Stimulated activated naive CD8-positive, alpha-beta T cell treated with anti-CD3 and anti-CD28 coated beads, Interleukin-15, Interleukin-2, amounts not matched to agents 100 U/mL and 50 U/mL, for 24 hours (primary cell): ENCODE measurements at places on chromosomes 16 and 17.

DNA sequence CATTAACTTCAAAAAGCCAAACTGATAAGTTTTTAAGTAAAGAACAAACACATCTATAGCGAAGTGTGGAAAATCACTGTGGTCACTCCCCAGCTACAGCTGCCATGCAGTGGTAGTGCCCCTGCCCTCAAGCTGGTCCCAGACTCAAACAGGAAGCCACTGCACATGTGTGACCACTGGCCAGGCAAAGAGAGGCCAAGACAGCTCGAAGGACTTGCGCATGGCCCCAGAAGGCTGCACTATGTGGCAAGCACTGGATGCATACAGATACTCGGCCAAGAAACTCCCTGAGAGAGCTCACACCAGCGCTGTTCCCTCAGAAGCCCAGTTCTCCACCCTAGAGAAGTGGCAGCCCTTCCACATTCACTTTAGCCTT, 82.4 kb downstream of the ANKRD11 start:
- no peak for DNase-seq

DNA sequence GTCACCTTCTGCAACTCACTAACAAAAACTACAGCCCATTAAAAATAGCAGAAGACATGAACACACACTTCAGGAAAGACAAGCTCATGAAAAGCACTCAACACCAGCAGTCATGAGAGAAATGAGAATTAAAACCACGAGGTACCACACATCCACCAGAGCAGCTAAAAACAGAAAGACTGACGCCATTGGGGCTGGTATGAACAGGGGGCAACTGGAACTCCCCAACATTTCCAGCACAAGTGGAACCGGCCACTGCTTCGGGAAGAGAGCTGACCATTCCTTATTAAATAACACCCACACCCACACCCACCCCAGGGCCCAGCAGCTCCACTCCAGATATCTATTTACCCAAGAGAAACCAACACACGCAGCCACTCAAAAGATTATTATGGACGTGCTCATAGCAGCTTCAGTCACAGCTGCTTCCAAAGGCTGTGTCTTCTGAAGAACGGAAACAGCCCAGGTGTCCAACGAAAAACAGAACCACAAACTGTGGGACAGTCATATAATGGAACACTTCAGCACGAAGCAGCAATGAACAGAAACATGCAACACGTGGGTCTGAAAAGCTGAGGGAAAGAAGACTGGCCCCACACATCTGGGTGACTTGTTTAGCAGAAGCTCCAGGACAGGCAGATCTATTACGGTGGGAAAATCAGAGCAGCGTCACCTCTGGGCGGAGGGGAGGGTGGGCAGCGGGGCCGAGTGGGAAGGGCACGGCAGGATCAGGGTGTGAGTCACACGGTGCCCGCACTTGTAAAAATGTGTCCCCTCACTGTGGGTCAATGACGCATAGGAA, 41.1 kb downstream of the KLHDC4 start:
- DNase-seq: no peak

GRCh38 chr16:89155184-89155679, 16.3 kb upstream of the CDH15 start:
- DNase-seq: no peak

GRCh38 chr17:31089471-31089870, 5.3 kb upstream of the NF1 start:
- DNase-seq: no peak

- DNase-seq: no peak
These were observed 174.7 kb downstream of the HS3ST3A1 start for GRCh38 chr17:13426991-13427390.

DNA sequence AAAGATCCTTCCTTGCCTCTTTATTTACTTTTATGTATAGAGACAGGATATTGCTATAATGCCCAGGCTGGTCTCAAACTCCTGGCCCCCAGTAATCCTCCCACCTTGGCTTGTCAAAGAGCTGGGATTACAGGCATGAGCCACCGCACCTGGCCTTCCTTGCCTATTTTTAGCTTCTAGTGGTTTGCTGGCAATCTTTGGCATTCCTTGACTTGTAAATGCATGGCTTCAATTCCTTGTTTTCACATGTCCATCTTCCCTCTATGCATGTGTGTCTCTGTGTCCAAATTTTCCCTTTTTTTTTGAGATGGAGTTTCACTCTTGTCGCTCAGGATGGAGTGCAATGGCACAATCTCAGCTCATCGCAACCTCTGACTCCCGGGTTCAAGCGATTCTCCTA, 22.5 kb downstream of the HEXIM2 start:
- DNase-seq: no peak

- peak; percentile 22 for DNase-seq
These were observed 40.9 kb upstream of the ICAM2 start for GRCh38 chr17:64061178-64061898.

DNA sequence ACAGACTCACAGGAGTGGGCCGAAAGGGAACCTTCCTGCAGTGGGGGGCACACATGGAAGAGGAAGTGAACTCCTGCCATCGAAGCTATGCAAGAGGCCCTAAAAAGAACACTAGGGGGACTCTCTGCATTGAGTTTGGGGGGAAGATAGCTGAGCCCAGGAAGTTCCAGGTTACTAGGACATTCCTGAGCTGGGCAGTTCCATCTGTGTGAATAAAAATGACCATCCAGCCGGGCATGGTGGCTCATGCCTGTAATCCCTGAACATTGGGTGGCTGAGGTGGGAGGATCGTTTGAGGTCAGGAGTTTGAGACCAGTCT, 211.8 kb downstream of the ZNF423 start:
- DNase-seq: no peak

DNA sequence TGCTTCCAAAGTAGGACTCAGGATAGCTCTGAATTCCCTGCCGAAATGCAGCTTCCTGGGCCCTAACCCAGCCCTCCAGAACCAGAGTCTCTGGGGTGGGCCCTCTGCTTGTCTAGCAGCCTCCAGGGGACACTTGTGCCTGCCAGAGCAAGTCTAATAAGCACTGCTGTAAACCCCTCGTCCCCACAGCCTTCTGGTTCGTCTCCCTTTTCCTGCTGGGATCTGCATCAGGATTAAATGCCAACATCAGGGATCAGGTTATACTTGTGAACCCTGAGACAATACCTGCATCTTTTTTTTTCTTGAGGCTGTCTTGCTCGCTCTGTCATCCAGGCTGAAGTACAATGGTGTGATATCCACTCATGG, 282.0 kb downstream of the SEC14L1 start:
- no peak for DNase-seq

- no peak for DNase-seq
These were observed 112.5 kb downstream of the WWOX start for GRCh38 chr16:78211946-78212345.

DNA sequence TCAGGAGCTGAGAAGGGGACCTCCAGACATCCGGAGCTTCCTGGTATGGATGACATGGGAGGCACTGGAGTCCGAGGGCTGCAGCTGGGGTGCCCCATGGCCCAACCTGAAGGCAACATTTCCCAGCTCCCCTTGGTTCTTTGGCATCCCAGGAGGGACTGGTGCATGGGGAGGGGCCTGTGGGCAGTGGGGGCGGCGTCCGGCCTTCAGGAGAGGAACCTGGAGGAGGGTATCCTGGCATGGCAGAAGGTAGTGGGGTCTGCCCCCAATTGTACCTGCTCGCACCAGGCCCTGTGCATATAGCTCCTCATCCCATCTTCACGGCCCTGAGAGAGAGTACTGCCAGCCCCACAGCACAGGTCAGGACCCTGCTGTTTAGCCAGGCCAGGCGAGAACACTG, 11.9 kb downstream of the NPTX1 start:
- DNase-seq: no peak

GRCh38 chr17:40564195-40564882, 933 bp downstream of the CCR7 start:
- DNase-seq: peak; percentile 63

- DNase-seq: no peak
These were observed 828.3 kb upstream of the EEF2KMT start for GRCh38 chr16:5925850-5926249.

DNA sequence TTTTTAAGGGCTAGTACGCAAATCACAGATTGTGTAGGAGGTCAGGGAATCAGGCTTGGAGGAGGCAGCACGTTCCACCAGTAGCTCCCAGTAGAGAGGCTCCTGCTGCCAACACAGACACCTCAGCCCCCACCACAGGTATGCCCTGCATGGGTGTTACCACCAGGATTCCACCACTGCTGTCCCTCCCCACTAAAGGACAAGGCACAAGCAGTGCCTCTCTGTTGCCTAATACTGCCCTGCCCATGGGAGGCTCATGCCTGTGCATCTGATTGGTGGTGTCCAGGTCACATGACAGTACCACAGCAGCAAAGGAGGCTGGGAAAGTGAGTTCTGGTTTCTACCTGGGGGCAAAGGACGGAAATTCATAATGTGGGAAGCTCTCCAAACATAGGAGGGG, 33.6 kb upstream of the CACNG4 start:
- DNase-seq: no peak

DNA sequence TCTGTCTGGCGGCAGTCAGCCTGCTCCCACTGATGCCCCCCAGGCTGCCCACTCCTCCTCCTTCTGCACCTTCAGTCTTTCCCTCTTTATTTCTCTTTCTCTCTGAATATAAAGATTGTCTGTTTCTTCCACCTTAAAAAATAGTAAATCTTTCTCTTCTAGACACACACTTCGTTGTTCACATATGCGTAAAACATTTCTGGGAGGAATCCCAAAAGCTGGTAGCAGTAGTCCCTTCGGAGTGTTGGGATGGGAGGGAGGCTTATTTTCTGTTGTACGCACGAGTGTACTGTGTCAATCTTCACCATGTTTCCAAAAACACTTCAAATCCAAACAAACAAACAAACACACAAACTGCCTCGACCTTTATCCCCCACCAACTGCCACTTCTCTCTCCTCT, 9.9 kb downstream of the OSBPL7 start:
- DNase-seq: no peak

DNA sequence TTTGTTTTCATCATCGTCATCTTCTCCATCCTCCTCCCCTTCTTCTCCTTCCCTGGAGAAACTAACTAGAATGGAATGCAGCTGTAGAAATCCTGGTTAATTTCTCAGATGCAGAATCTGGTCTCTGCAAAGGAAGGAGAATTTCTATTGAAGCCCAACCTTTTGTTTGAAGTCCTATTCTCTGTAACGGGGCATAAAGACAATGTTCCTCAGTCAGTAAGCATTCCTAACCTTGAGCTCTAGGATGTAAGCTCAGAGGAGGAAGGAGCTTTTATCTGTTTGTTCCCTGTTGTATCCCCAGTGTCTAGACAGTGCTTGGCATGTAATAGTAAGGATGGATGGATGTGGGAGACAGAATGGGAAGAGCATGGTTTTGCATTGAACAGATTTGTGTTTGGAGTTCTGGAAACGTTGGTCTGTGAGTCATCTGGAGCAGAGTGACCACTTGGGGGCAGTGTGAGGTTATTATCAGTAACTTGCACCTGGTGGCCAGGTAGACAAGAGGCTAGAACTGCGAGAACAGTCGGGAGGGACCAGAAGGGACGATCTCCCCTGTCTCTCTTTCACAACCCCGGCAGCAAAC, 363.7 kb downstream of the SNX29 start:
- DNase-seq: peak; percentile 22

- no peak for DNase-seq
These were observed 171.9 kb downstream of the ENGASE start for GRCh38 chr17:79246225-79247190.

- DNase-seq: no peak
These were observed 8.5 kb downstream of the HS3ST6 start for GRCh38 chr16:1909561-1910231.

GRCh38 chr17:79829004-79829403, 10.2 kb downstream of the CBX4 start:
- DNase-seq: no peak

DNA sequence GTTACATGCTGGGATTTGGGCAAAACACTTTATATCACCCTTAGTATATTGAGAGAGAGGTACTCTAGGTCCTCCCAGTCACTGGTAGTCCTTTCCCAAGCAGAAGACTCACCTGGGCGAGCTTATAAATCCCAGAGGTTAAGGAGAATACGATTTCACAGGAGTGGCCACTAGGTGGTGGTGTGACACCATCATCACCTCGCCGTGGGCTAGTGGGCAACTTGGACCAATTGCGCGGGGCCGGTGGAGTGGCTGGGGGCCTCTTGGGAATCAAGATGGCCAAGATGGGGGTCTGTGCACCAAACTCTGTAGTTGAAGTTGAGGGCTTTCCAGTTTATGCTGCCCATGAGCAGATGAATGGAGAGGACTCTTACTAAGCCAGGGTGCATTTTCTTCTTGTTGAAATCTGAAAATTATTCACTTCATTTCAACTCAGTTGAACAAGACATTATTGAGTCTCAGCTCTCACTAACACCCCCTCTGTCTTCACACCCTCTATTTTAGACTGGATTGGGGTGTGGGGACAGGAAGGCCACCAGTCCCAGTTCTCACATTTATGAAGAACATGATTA, 38.2 kb upstream of the PIRT start:
- DNase-seq: peak; percentile 44

DNA sequence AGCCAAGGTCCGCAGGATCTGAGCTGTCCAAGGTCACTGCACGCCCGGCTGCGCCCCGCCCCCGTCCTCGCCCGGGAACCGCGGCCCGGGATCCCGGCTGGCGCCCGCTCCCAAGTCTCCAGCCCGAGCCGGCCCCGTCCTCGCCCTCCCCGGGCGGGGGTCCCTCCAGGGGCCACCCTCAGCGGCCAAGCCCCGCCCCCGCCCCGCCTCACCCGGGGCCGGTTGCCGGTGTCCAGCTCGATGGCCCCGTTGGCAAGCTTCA, 216 bp downstream of the VPS9D1 start:
- no peak for DNase-seq

- DNase-seq: no peak
These were observed 38.5 kb downstream of the RPH3AL start for GRCh38 chr17:313911-314613.

GRCh38 chr17:47622180-47622549, 27.6 kb upstream of the KPNB1 start:
- DNase-seq: no peak
